Activated CD8-positive, alpha-beta memory T cell treated with anti-CD3 and anti-CD28 coated beads for 1 hour (primary cell): ENCODE measurements at places on chromosomes 12 and 14.

GRCh38 chr12:77225373-77225772 lies 160.0 kb upstream of the E2F7 start:
- DNase-seq: no peak

GRCh38 chr12:32918890-32919801 lies 22.6 kb upstream of the PKP2 start:
- no peak for DNase-seq

- DNase-seq: no peak
These were observed 3.7 kb downstream of the NUAK1 start for GRCh38 chr12:106135075-106135474.

DNA sequence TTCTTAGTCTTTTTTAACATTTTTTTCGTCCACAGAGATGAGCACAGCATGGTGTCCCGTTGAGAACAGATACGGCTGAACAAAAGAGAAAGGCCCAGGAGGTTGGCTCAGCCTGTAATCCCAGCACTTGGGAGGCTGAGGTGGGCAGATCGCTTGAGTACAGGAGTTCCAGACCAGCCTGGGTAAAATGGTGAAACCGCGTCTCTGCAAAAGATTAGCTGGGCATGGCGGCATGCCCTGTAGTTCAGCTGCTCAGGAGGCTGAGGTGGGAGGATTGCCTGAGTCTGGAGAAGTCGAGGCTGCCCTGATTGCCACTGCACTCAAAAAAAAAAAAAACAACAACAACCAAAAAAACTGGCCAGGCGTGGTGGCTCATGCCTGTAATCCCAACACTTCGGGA lies 5.9 kb upstream of the EP400 start:
- no peak for DNase-seq

DNA sequence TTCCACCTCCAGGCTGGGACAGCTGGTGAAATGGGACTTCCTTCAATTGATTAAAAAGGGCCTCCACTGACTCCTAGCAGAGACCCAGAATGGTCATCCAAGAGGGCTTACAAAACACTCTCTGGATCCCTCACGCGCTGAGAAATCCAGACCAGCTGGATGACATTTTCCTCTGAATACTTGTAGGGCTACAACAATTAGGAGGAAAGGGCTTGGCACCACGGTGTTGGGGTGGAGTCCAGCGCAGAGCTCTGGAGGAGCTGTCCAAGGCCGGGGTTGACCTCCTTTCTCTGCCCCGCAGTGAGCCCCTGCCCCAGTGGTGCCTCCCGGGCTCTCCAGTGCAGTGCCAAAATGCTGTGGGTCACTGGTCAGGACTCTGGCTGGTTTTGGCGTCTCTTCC lies 189.0 kb upstream of the CCND2 start:
- no peak for DNase-seq

GRCh38 chr12:124438437-124439056 lies 128.9 kb downstream of the NCOR2 start:
- no peak for DNase-seq

GRCh38 chr14:79369359-79370332 lies 841.7 kb downstream of the DIO2 start:
- DNase-seq: no peak

- DNase-seq: no peak
These were observed 138.8 kb downstream of the DAD1 start for GRCh38 chr14:22450266-22450665.

DNA sequence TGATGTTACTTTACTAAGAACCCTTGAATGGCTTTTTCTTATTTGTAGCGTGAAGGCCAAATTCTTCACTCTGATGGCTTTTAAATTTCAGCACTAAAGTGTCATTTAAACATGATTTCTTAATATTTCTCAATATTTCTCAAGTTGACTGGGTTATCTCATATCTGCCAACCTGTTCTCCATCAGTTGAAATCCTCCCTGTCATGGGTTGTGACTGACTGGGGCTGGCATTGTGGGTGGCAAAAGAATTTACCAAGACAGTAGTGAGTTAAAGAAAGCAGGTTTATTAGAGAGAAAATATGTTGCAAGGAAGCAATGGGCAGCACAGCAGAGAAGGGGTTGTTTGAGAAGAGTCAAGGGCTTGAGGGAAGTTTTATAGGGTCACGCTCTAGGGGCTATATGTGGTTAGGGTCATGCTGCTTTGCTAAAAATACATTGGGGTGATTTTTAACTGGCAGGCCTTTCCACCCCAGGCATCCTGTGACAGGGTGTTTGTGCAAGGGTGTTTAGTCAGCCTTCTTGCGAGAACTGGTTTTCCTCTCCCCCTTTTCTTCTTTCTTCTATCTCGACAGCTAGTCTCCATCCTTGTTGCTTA lies 232.8 kb upstream of the SEL1L start:
- no peak for DNase-seq
